Pancreas (tissue), 10 donors: ENCODE measurements at places on chromosomes 7 and 10. TPM values are rescaled to one million over a fixed set of nuclear protein-coding genes. Genes with fewer than 3 reads are reported as not detected.

- peaks cover 63% of the 10 kb centered on the region for H3K4me1 ChIP-seq
- H3K4me3 ChIP-seq, result peak overlapping the region; percentile 72
- H3K27ac ChIP-seq, result peak overlapping the region; percentile 84
- H3K27me3 ChIP-seq, result no peaks in the 10 kb centered on the region
- DNase-seq, result peak; percentile 49
Measured at GRCh38 chr7:2522780-2523433, 3.3 kb downstream of the LFNG start.

- no peak overlapping the region for H3K4me3 ChIP-seq
- H3K27me3 ChIP-seq, result no peaks in the 10 kb centered on the region
- H3K27ac ChIP-seq, result no peak overlapping the region
- H3K4me1 ChIP-seq, result no peaks in the 10 kb centered on the region
Measured at GRCh38 chr10:47237316-47238260, 62.4 kb upstream of the GDF10 start.

DNA sequence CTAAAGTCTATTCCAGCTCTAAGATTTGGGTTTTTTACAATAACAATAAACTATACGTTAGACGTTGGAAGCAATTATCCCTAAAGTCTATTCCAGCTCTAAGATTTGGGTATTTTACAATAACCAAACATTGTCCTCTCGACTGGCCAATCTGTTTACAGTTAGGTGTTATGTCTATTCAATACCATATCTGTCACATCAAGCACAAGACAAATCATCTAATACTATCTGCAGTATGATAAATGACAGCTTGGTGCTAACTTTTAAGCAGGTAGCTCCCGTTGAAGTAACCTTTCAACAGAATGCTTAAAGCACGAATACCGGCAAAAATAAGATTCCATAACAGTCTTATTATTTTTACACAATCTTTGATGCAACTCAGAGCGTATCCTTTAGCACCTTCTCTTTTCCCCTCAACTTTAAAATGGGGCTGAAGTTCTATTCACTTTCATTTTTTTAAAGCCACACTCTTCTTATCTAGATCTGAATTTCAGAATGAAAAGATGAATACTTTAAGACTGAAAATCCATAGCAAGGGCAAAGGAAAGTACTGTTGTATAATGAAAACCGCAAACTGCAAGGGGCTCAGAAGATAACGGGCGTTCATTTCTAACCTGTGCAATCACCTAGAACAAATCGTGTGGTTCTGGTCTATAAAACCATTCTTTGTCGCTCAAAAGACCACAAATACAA lies 925 bp downstream of the H2AZ2 start:
- DNase-seq, result no peak
- no peaks in the 10 kb centered on the region for H3K36me3 ChIP-seq
- H3K4me3 ChIP-seq, result peak overlapping the region; percentile 77
- peak overlapping the region; percentile 97 for H3K27ac ChIP-seq
- no peaks in the 10 kb centered on the region for H3K27me3 ChIP-seq

DNA sequence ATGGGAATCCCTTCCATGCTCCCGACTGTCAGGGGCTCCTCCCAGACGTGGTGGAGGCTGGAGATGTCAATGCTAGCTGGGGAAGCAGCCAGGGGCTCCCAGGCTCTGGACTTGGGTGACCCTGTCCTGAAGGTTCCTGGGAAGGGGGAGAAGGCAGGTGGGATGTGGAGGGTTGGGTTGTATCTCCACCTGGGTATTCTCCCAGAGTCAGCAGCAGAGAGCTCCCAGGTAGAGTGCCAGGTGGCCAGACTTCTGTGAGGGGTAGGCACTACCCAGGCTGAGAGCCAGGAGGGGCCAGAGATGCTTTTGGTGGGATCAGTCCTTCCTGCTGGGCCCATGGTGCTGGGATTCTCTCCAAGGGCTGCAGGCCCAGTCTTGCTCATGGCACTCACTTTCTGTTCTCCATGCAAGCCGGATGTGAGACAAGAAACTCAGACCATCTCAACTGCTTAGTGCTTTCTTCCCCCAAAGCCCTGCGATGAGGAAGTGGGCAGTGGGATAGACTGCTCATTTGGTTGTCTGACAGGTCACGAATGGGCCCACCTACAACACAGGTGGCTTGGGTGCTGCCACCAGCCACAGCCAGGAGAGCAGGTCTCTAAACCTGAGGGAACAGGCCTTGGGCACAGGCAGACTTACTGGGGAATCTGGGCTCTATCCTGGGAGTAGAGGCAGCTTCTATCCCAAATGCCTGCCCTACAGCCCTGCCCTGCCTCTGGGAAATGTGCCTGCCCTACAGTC lies 52.5 kb upstream of the CAMK2B start:
- no peak overlapping the region for H3K27ac ChIP-seq
- no peak for DNase-seq
- H3K4me3 ChIP-seq, result no peak overlapping the region
- no peaks in the 10 kb centered on the region for H3K27me3 ChIP-seq

DNA sequence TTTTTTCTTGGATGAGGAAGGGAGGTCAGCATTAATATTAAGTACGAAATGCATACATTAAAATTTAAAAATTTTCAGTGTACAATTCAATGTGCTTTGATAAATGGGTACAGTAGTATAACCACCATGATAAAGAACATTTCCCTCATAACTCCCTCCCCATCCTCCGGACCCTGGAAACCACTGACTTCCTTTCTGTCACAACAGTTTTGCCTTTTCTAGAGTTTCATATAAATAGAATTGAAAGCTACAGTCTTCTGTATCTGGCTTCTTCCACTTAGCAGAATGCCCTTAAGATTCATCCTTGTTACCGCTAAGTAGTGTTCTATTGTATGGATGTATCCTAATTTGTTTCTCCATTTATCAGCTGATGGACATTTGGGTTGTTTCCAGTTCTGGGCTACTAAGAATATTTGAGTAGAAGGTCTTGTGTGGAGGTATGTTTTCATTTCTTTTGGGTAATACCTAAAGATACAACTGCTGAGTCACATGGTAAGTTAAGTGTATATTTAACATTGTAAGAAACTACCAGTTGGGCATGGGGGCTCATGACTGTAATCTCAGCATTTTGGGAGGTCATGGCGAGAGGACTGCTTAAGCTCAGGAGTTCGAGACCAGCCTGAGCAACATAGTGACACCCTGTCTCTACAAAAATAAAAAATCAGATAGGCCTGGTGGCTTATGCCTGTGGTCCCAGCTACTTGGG lies 30.8 kb downstream of the ABI1 start:
- H3K27ac ChIP-seq, result no peak overlapping the region
- H3K4me3 ChIP-seq, result no peak overlapping the region
- no peaks in the 10 kb centered on the region for H3K27me3 ChIP-seq
- DNase-seq, result no peak
- no peaks in the 10 kb centered on the region for H3K36me3 ChIP-seq

SPAM1 gene
- total RNA-seq, result not detected

DNA sequence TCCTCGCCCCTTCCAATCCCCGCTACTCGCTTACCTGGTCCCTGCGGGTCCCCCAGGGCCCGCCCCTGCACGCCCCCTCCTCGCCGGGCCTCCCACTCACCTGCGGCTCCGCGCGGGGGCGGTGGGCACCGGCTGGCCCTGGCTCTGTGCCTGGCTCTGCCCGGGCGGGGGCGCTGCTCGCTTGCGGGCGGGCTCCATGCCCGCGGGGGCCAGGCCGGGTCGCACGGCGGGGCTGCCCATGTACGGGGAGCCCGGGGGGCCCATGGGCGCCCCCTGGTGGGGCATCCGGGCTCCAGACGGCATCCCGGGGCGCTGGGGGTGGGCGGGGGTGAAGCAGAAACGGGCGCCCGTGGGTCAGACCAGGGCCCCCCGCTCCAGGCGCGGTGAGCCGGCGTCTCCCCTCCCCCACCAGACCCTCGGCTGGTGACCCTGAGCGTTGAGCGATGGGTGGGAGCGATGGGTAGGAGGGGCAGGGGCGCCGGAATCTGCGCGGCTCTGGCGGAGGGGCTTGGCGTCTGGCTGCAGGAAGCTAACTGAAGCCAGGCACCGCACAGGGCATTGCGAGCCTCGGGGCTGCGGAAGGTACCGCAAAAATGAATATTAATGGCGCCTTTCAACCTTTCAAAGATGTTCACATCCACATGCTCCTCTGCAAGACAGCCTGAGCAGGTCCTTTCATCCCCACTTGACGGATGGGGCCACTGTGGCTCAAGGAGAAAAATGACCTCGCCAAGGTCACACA lies 3.0 kb downstream of the SMARCD3 start:
- no peak overlapping the region for H3K27ac ChIP-seq
- H3K27me3 ChIP-seq, result no peaks in the 10 kb centered on the region
- no peaks in the 10 kb centered on the region for H3K36me3 ChIP-seq
- H3K4me1 ChIP-seq, result peaks cover 23% of the 10 kb centered on the region

DNA sequence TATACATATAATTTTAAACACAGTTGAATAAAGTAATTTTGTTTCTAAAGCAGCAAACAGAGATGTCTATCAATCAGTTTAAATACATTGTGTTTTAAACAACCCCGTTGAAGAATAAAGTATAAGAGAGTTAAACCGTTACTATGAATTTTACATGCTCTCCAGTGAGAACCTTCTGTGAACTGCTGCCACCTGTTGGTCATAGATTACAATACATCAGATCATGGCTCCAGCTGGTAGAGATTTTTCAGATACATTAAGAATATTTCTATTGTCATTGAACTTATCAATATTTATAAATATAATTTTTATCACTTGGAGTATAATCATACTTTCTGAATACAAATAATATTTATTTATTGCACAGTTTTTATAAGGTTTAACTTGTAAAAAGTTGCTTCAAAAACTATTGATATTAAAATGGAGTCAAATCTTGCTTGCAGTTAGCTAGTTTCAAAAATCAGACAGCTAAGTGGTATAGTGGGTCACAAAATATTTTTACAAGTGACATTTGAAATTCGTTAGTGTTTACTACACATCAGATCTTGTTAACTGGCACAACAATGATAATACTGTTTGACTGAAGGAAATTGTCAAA lies 561.2 kb upstream of the PHF14 start:
- no peak overlapping the region for H3K4me3 ChIP-seq
- H3K27ac ChIP-seq, result no peak overlapping the region
- no peaks in the 10 kb centered on the region for H3K36me3 ChIP-seq
- no peak for DNase-seq
- no peaks in the 10 kb centered on the region for H3K27me3 ChIP-seq

- no peak overlapping the region for H3K27ac ChIP-seq
- no peaks in the 10 kb centered on the region for H3K4me1 ChIP-seq
- no peak overlapping the region for H3K4me3 ChIP-seq
- no peaks in the 10 kb centered on the region for H3K27me3 ChIP-seq
Measured at GRCh38 chr10:46516660-46517416, 39.6 kb downstream of the GPRIN2 start.

DNA sequence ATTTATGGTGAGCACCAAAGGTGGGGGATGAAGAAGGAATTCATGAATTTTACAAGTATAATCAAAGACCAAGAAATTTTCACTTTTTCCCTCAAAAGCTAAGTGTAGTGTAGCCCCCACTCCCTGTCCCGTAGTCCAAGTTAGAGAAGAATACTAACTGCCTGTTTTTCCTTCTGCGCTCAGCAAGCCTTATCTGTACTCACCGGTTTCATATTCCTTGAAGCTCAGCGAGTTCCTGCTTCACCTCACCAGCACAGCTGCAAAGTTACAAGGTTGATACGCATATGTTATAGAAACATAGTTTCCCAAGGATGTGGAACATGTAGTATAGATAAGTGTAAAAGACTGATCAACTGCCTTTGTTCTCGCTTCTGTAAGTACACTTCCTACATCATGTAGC lies 16.0 kb upstream of the ZNF33B start:
- no peaks in the 10 kb centered on the region for H3K36me3 ChIP-seq
- H3K4me1 ChIP-seq, result peaks cover 12% of the 10 kb centered on the region
- peak overlapping the region; percentile 62 for H3K27ac ChIP-seq
- no peaks in the 10 kb centered on the region for H3K27me3 ChIP-seq
- H3K4me3 ChIP-seq, result no peak overlapping the region
- peak; percentile 59 for DNase-seq

- peak overlapping the region; percentile 79 for H3K27ac ChIP-seq
- H3K4me1 ChIP-seq, result peaks cover 15% of the 10 kb centered on the region
- H3K36me3 ChIP-seq, result no peaks in the 10 kb centered on the region
- DNase-seq, result no peak
Measured at GRCh38 chr10:102120991-102121738, 997 bp upstream of the LDB1 start.

UPK3BL2 gene
- total RNA-seq, result 7.8 TPM

FOXP2 gene
- 12.6 TPM for total RNA-seq

DNA sequence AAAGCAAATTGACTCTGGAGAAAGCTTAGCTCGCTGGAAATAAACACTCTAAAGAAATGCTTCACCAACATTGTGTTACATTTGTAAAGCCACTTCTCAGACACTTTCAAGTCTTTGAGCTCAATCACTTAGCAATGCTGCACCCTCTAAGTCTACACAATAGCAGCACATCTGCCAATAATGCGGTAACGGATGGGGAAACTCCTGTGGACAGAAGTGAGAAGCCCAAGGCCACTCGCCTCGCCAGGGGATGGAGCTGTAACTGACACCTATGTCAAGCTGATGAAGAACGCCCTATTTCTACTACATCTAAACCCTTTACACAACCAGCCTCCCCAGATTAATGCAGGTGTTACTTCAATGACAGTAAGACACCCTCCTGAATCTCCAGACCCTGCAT lies 167.7 kb downstream of the SFMBT2 start:
- no peak for DNase-seq
- H3K4me3 ChIP-seq, result no peak overlapping the region
- H3K4me1 ChIP-seq, result no peaks in the 10 kb centered on the region
- no peaks in the 10 kb centered on the region for H3K36me3 ChIP-seq

- no peak overlapping the region for H3K27ac ChIP-seq
- no peak for DNase-seq
- H3K4me3 ChIP-seq, result no peak overlapping the region
- H3K36me3 ChIP-seq, result no peaks in the 10 kb centered on the region
- no peaks in the 10 kb centered on the region for H3K4me1 ChIP-seq
Measured at GRCh38 chr7:2460188-2460587, 16.0 kb downstream of the GRIFIN start.

GTF2I gene
- total RNA-seq, result 66.8 TPM

ACBD7 gene
- 0.13 TPM for total RNA-seq

DNA sequence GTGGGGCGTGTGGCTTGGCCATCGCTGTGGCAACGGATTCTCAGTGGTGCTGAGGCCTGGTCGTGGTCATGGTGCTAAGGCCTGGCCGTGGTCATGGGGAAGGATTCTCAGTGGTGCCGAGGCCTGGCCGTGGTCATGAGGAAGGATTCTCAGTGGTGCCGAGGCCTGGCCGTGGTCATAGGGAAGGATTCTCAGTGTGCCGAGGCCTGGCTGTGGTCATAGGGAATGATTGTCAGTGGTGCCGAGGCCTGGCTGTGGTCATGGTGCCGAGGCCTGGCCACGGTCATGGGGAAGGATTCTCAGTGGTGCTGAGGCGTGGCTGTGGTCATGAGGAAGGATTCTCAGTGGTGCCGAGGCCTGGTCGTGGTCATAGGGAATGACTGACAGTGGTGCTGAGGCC lies 327.9 kb downstream of the ADARB2 start:
- H3K27ac ChIP-seq, result no peak overlapping the region
- H3K36me3 ChIP-seq, result no peaks in the 10 kb centered on the region
- H3K27me3 ChIP-seq, result no peaks in the 10 kb centered on the region
